CD4-positive, alpha-beta T cell (primary cell): ENCODE measurements at places on chromosomes 6 and 20.

- DNase-seq, result no peak
These were observed 259.3 kb upstream of the FAM83B start for GRCh38 chr6:54587277-54587676.

GRCh38 chr6:62976566-62976965 lies 234.7 kb upstream of the FKBP1C start:
- no peak for DNase-seq

- DNase-seq, result no peak
These were observed 50.4 kb downstream of the PHACTR1 start for GRCh38 chr6:12767016-12767415.

- no peak for DNase-seq
These were observed 69.8 kb downstream of the DZANK1 start for GRCh38 chr20:18397030-18397429.

GRCh38 chr20:19628570-19629134 lies 129.4 kb upstream of the RIN2 start:
- no peak for DNase-seq

DNA sequence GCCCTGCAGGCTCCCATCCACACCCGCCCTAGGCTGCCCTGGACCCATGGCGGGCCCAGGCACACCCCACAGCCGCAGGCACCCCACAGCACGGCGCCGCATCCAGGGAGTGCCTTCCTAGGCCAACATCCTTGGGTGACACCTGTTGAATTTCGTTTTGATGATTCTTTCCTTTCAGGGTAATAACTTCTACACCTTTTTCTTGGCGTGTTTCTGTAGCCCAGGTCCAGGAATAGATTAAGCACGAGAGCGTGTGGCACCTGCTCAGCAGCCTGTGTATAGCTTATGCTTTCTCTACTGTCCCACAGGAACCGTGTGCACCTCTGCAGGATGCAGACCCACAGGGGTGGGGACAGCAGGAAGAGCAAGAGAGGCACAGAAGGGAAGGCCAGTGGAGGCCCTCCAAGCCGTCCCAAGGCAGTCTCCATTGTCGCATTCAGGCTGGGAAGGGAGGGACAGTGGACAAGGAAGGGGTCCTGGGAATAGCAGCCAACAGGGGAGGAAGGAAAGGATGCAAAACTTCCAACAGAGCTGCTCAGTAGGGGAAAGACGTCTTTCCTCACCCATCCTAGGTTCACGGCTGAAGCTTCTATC lies 118.1 kb upstream of the AFDN start:
- no peak for DNase-seq

- no peak for DNase-seq
These were observed 109.9 kb downstream of the CD2AP start for GRCh38 chr6:47587493-47587892.

DNA sequence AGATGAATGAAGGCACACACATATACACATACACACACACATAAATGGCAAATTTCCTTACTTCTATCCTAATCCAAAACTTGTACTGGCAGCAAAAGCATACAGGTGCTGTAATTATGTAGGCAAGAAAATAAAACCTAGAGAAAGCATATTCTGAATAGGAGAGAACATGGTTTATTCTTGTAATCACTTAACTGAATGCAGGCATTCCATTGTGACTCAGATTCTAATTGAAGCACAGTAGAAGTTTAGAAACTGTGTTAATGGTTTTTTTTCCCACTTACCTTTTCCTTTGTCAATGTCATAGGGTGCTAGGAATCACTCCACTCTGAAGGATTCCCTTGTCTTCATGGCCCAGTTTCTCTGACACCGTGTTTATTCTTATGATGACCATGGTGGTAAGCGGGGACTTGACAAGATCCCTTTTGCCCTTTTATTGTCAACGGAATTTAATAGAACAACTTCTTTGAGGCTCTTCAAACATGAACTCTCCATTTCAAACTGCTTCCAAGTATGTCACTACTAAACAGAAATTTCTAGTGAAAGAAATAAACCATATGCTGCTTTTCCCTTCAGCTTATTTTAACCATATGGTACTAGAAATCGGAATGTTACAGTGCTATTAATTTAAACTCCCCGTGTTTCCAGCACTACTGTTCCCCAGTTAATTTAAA lies 164.2 kb downstream of the OGFRL1 start:
- DNase-seq, result no peak
